ENCODE measurements at places on chromosomes 4 and X. TPM values are rescaled to one million over a fixed set of nuclear protein-coding genes. Genes with fewer than 3 reads are reported as not detected.

The CFI gene
- total RNA-seq = 49.6 TPM

DNA sequence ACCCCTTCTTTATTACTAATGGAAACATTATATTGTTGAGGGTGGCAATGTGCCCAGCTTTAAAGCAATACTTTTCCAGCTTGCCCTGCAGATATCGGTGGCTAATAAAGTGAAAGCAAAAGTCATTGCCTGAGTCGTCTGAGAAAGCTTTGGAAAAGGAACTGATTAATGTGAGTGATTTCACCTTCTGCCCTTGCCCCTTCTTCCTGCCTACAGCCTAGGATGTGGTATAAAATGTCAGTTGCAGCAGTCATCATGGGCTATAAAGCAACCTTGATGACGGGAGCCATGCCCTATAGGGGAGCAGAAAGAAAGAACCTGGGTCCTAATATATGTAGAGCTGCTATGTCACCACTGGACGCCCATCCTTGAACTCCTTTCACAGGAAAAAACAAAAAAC lies 132.4 kb upstream of the USP9X start:
- H3K36me3 ChIP-seq = no peaks in the 10 kb centered on the region
- H3K27ac ChIP-seq = peak overlapping the region; percentile 24
- no peaks in the 10 kb centered on the region for H3K27me3 ChIP-seq
- DNase-seq = no peak

The NAA11 gene
- total RNA-seq = not detected

The ZNF630 gene
- 3.3 TPM for total RNA-seq

DNA sequence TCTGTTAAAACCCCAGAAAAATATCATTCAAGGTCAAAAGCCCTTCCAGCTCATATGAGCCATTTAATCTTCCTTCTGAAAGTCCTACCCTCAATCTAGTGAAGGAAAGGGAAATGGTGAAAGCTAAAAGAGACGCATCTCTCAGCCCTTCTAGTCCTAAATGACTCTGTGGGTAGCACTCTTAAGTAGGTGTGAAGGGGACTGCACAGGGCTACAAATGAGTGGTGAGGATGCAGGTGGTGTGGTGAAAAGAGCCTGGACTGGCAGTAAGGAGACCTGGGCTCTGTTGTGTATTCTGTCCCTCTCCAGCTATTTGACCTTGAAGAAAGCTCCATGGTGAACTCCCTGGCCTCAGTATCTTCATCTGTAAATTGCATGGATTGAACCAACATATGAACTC lies 671.8 kb upstream of the DIPK2B start:
- H3K4me3 ChIP-seq = no peak overlapping the region
- DNase-seq = no peak
- no peaks in the 10 kb centered on the region for H3K36me3 ChIP-seq
- H3K4me1 ChIP-seq = no peaks in the 10 kb centered on the region
- H3K27me3 ChIP-seq = no peaks in the 10 kb centered on the region

DNA sequence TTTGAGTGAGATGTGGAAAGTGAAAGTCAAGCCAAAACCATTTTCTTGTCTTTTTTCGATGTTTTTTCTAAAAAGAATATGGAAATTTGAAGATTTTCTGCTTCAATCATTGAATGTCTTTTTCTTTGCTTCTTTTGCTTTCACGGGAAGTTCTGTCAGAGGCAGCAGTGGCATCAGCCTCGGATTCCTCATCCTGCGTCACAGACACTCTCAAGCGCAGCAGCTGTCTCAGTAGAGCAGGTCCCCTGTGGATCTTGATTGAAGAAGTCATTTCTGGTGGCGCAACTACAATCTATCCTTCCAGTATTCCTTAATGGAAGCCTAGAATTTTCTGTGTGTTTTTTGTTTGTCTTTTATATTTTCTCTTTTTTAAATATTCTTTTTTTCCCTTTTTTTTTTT lies 52.7 kb upstream of the NEIL3 start:
- H3K36me3 ChIP-seq = no peaks in the 10 kb centered on the region
- H3K27me3 ChIP-seq = no peaks in the 10 kb centered on the region
- H3K27ac ChIP-seq = no peak overlapping the region
- H3K4me1 ChIP-seq = no peaks in the 10 kb centered on the region

GRCh38 chr4:88999392-88999930 lies 57.5 kb downstream of the FAM13A start:
- H3K27ac ChIP-seq = no peak overlapping the region
- no peak overlapping the region for H3K4me3 ChIP-seq
- no peak for DNase-seq
- H3K27me3 ChIP-seq = no peaks in the 10 kb centered on the region

The NOX1 gene
- not detected for total RNA-seq

DNA sequence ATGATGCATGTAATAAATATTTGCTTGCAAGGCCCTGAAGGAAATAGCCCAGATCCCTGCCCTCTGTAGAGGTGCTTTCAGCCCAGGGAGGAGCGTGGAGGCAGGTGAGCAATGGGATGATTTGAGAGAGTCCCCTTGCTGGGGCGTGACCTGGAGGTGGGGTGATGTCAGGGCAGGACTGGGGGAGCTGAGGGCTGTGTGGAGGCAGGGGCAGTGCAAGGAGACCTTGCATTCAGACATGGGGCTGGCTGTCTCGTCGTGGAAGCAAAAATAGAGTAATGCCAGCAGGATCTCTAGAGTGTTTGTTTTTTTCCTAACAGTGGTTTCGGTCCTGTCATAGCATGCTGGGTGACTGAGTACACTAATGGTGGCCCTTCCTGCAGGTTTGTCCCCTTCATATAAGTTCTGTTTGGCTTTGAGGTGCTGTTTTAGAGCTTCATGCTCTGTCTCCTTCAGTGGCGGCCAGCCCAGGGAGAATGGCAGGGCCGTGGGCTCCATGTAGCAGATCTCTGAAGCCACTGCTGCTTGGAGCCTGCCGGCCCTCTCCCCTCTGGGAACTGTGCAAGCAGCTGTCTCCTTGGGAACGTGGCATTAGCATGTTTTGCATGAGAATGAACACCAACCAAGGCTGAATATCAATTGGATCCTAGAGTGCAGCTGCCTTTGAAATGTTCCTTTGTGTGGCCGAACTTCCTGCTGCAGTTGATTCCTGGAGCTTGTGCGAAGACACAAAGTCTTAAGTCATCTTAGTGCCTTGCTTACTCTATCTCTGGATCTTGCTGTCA lies 39.3 kb upstream of the CLDN34 start:
- no peak overlapping the region for H3K27ac ChIP-seq
- no peak overlapping the region for H3K4me3 ChIP-seq
- no peaks in the 10 kb centered on the region for H3K27me3 ChIP-seq
- no peaks in the 10 kb centered on the region for H3K4me1 ChIP-seq
- no peak for DNase-seq
- no peaks in the 10 kb centered on the region for H3K36me3 ChIP-seq

DNA sequence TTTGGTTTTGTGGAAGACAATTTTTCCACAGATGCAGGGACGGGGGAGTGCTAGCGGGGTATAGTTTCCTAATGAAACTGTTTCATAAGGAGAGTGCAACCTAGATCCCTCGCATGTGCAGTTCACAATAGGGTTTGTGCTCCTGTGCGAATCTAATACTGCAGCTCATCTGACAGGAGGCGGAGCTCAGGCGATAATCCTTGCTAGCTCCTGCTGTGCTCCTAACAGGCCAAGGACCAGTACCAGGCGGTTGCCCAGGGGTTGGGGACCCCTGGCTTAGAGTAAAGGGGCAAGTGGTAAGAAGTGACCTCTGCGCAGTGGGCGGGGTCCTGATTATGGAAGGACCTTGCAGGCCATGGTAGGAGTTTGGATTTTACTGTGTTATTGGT lies 3.8 kb downstream of the SCML1 start:
- no peak for DNase-seq
- H3K27ac ChIP-seq = no peak overlapping the region
- no peaks in the 10 kb centered on the region for H3K36me3 ChIP-seq

DNA sequence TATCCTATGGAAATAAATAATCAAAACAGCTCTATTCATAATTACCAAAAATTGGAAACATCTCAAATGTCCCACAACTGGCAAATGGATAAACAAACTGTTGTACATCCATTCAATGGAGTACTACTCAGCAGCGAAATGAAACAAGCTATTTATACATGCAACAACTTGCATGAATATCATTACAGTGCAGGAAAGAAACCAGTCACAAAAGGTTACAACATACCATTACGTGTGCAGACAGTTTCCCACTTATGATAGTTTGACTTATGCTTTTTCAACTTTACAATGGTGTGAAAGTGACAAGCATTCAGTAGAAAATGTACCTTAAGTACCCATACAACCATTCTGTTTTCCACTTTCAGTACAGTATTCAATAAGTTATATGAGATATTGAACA lies 82.3 kb downstream of the NEK1 start:
- H3K27me3 ChIP-seq = no peaks in the 10 kb centered on the region
- no peaks in the 10 kb centered on the region for H3K36me3 ChIP-seq
- no peak overlapping the region for H3K4me3 ChIP-seq
- no peak for DNase-seq

GRCh38 chrX:139559383-139560042 lies 29.0 kb downstream of the F9 start:
- H3K27me3 ChIP-seq = no peaks in the 10 kb centered on the region
- DNase-seq = no peak
- H3K27ac ChIP-seq = no peak overlapping the region
- H3K4me1 ChIP-seq = no peaks in the 10 kb centered on the region
- no peak overlapping the region for H3K4me3 ChIP-seq
- H3K36me3 ChIP-seq = no peaks in the 10 kb centered on the region

The RBM46 gene
- not detected for total RNA-seq

DNA sequence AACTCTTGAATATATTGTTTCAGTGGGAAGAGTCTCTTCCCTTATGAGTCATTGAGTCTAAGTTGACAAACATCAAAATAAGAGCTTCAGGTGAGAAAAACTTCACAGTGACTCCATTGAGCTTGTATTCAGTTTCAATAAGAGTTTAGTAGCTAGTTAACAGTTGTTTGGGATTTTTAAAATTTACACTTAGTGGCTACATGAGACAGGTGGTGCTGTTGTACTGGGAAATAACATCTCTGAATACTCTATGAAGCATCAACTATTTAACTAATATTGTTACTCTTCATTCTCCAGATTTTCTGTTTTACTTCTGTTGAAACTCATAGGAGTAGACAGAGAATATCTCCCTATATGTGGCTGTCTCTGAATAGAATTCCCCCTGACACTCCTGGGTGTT lies 1609.1 kb downstream of the C4orf33 start:
- H3K4me3 ChIP-seq = no peak overlapping the region
- H3K36me3 ChIP-seq = no peaks in the 10 kb centered on the region
- no peaks in the 10 kb centered on the region for H3K27me3 ChIP-seq
- DNase-seq = no peak
- no peaks in the 10 kb centered on the region for H3K4me1 ChIP-seq
- H3K27ac ChIP-seq = no peak overlapping the region

- DNase-seq = no peak
- H3K27me3 ChIP-seq = no peaks in the 10 kb centered on the region
- H3K4me1 ChIP-seq = peaks cover 12% of the 10 kb centered on the region
Measured at GRCh38 chr4:85741921-85742591, 267.1 kb downstream of the ARHGAP24 start.

The WAS gene
- 33.5 TPM for total RNA-seq

The COL4A6 gene
- 2.0 TPM for total RNA-seq

- H3K4me1 ChIP-seq = peaks cover 11% of the 10 kb centered on the region
- no peaks in the 10 kb centered on the region for H3K36me3 ChIP-seq
- H3K27ac ChIP-seq = no peak overlapping the region
- no peak for DNase-seq
Measured at GRCh38 chr4:95251568-95251967, 297.2 kb downstream of the UNC5C start.

The NUP62CL gene
- 9.1 TPM for total RNA-seq

DNA sequence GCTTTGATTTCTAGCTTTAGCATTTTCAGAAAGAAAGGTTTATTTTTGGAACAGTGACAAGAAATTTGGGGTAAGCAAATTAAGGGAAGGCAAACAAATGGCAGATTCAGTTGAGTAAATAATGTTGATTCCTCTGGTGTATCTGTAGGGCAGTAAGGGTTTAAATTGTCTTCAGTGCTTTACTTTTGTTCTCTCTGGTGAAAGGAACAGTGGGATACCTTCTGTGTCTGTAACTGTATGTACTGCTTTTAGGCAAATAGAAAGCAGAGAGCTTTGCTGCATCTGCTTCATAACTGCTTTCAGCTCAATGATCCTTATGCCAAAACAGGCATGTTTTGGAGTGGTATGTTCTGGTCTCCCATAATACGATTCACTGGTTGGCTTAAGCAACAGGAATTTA lies 932.1 kb upstream of the SLIT2 start:
- DNase-seq = no peak
- H3K4me1 ChIP-seq = no peaks in the 10 kb centered on the region
- H3K36me3 ChIP-seq = no peaks in the 10 kb centered on the region
- H3K27ac ChIP-seq = no peak overlapping the region
- H3K27me3 ChIP-seq = no peaks in the 10 kb centered on the region
- no peak overlapping the region for H3K4me3 ChIP-seq

DNA sequence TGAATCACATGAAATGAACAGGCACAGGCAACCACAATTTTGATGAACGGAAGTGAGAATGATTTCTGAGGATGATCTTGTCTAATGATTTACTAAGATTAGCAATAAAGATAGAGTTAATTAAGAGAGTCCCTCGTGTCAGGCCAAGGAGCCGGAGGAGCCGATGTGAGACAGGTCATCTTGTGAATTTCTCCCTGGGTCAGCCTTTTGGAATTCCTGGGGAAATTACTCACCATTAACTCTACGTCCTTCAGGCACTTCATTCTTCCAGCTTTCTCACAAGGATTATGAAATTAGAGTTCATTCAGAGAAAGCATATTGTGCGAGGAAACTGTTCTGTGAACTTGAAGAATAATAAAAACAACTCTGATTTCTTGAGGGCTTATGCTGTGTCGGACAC lies 86.7 kb downstream of the PSAPL1 start:
- H3K4me3 ChIP-seq = no peak overlapping the region
- no peak for DNase-seq
- no peak overlapping the region for H3K27ac ChIP-seq
- no peaks in the 10 kb centered on the region for H3K36me3 ChIP-seq
- H3K27me3 ChIP-seq = no peaks in the 10 kb centered on the region

- no peaks in the 10 kb centered on the region for H3K36me3 ChIP-seq
- H3K4me1 ChIP-seq = no peaks in the 10 kb centered on the region
- H3K4me3 ChIP-seq = no peak overlapping the region
- DNase-seq = no peak
Measured at GRCh38 chrX:100048156-100048555, 361.9 kb downstream of the PCDH19 start.

GRCh38 chr4:99826016-99826415 lies 9.4 kb downstream of the DAPP1 start:
- no peak for DNase-seq
- no peaks in the 10 kb centered on the region for H3K4me1 ChIP-seq
- no peaks in the 10 kb centered on the region for H3K36me3 ChIP-seq
- no peak overlapping the region for H3K4me3 ChIP-seq

The RASL11B gene
- 0.30 TPM for total RNA-seq

The SEL1L3 gene
- 197 TPM for total RNA-seq

- H3K4me1 ChIP-seq = no peaks in the 10 kb centered on the region
- peak; percentile 95 for DNase-seq
- H3K4me3 ChIP-seq = peak within 1 kb of the TSS; percentile 47
- no peaks in the 10 kb centered on the region for H3K27me3 ChIP-seq
Measured at GRCh38 chrX:119235872-119236622, at the start of gene PGRMC1. TSS of gene PGRMC1 (plus strand) at chrX:119236285. CDS start at chrX:119236364, 79 bp downstream.

Measured in upper lobe of left lung (tissue), 6 donors.